ENCODE measurements at places on chromosomes 7 and 10. TPM values are rescaled to one million over a fixed set of nuclear protein-coding genes. Genes with fewer than 3 reads are reported as not detected.

The BLNK gene
- 25.2 TPM for total RNA-seq

The OR2A1 gene
- not detected for total RNA-seq

The SLC26A3 gene
- total RNA-seq, result not detected

The PDE6C gene
- not detected for total RNA-seq

- H3K4me3 ChIP-seq, result no peak overlapping the region
- H3K27ac ChIP-seq, result no peak overlapping the region
- no peaks in the 10 kb centered on the region for H3K4me1 ChIP-seq
- peaks cover 45% of the 10 kb centered on the region for H3K36me3 ChIP-seq
Measured at GRCh38 chr7:129750091-129750490, 138.6 kb downstream of the NRF1 start.
